ENCODE measurements at places on chromosomes 12 and 14. TPM values are rescaled to one million over a fixed set of nuclear protein-coding genes. Genes with fewer than 3 reads are reported as not detected.

The RFX4 gene
- polyA plus RNA-seq: not detected

The EPYC gene
- polyA plus RNA-seq: not detected

The SLC25A21 gene
- 0.40 TPM for polyA plus RNA-seq

The B4GALNT3 gene
- 20.8 TPM for polyA plus RNA-seq

The TSPAN11 gene
- 1.3 TPM for polyA plus RNA-seq

The NAA25 gene
- polyA plus RNA-seq: 3.2 TPM

The RD3L gene
- not detected for polyA plus RNA-seq

The RBP5 gene
- polyA plus RNA-seq: 3.3 TPM

The LHX5 gene
- polyA plus RNA-seq: 0.43 TPM

The DIO3 gene
- polyA plus RNA-seq: 2.9 TPM

The GPRC5D gene
- polyA plus RNA-seq: 0.18 TPM

The KRT71 gene
- not detected for polyA plus RNA-seq

The IL31 gene
- polyA plus RNA-seq: not detected

The SOS2 gene
- polyA plus RNA-seq: 5.8 TPM

The ABCD2 gene
- not detected for polyA plus RNA-seq

The POTEG gene
- polyA plus RNA-seq: not detected

The ACRBP gene
- 0.31 TPM for polyA plus RNA-seq

The KRT74 gene
- not detected for polyA plus RNA-seq

The KLRD1 gene
- 0.48 TPM for polyA plus RNA-seq

The HCAR2 gene
- polyA plus RNA-seq: 8.2 TPM

The POTEM gene
- not detected for polyA plus RNA-seq

The PPP1R36 gene
- polyA plus RNA-seq: 6.8 TPM

The BLOC1S1 gene
- 451 TPM for polyA plus RNA-seq

The COX14 gene
- 148 TPM for polyA plus RNA-seq

The PMCH gene
- polyA plus RNA-seq: not detected

The KCNH3 gene
- 0.61 TPM for polyA plus RNA-seq

The SMCO2 gene
- polyA plus RNA-seq: 1.2 TPM

The ESR2 gene
- 0.08 TPM for polyA plus RNA-seq

The LMNTD1 gene
- polyA plus RNA-seq: not detected

The GABARAPL1 gene
- 133 TPM for polyA plus RNA-seq

The ABCC9 gene
- 3.4 TPM for polyA plus RNA-seq

The TCL1B gene
- polyA plus RNA-seq: not detected

The SLCO1C1 gene
- polyA plus RNA-seq: 0.20 TPM

The PTGER2 gene
- 20.6 TPM for polyA plus RNA-seq

Data from stomach (tissue), 19 donors.